WTC11 (cell line): ENCODE measurements at places on chromosomes 11 and 22.

DNA sequence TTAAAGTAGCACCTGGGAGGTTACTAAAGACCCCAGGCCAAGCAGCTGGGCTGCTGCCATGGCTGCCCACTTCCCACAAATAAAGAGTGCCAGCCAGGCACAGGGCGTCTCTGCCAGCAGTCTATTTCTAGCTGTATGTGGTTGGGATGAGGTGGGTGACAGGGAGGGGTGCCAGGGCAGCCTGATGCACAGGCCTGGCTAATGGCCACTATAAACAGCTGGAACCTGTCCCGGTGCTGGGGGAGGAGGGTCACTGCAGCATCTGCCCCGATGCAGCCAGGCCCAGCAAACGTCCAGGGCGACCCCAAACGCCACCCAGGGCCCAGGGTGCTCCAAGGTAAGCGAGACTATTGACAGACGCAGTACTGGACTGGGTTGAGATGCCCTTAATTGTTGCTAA is 37.4 kb downstream of the SCUBE1 start:
- no peak for DNase-seq

- no peak for DNase-seq
Measured at GRCh38 chr11:73249853-73250783, 22.0 kb upstream of the P2RY6 start.

DNA sequence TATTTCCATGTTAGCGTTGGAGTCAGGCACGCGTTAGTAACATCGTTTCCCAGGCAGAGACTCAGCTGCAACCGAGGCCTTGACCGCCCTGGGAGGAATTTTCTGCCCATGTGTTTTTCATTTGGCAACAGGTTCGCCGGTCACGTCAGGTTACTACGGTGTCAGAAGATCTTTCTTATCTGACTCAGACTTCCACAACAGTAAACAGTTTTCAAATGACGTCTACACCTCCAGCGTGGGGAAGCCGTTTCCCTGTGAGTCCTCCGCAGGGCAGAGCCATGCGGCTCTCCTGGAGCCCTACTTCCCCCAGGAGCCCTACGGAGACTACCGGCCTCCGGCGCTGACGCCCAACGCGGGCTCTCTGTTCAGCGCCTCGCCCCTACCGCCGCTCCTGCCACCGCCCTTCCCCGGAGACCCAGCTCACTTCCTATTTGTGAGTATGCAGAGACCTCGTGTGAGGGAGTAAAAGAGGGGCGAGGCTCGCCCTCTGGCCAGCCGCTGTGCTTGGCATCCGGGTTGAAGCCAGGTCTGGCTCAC is 14.3 kb upstream of the POU2AF3 start:
- DNase-seq, result no peak

GRCh38 chr22:39356464-39356863 is 6.7 kb downstream of the SYNGR1 start:
- DNase-seq, result no peak

DNA sequence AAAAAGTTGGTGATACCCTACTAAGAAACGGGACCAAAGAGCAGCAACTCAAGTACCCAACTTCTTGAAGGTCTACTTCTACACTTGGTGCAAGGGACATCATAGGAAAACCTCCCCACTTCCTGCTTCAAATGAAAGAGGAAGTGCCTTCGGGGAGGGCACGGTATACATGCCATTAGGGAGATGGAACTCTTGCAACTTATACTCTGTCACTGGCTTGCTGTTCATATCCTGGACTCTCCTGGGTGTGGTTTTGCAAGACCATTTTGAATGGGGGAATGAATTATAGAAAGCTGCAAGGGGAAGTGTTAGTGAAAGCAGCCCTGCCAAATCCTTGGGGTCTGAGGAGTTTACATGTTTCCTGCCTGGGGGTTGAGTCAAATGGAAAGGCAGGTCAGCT is 41.9 kb downstream of the CSNK2A3 start:
- no peak for DNase-seq

- DNase-seq, result no peak
Measured at GRCh38 chr22:50476868-50477267, 2.0 kb upstream of the SBF1 start.
